Activated CD8-positive, alpha-beta memory T cell treated with anti-CD3 and anti-CD28 coated beads, Interleukin-2, amount 10 ng/mL, durations not matched to agents 7 days and 5 days (primary cell): ENCODE measurements at places on chromosomes 6 and 20. TPM values are rescaled to one million over a fixed set of nuclear protein-coding genes. Genes with fewer than 3 reads are reported as not detected.

The SIRPD gene
- total RNA-seq = not detected

The DYNLRB1 gene
- total RNA-seq = 93.6 TPM

The DEFB124 gene
- total RNA-seq = not detected

The NCOA7 gene
- total RNA-seq = 46.9 TPM

The OTOR gene
- not detected for total RNA-seq

The TSPO2 gene
- total RNA-seq = not detected

The MMP24 gene
- not detected for total RNA-seq

The CD24 gene
- 0.23 TPM for total RNA-seq

The UNC5CL gene
- 2.5 TPM for total RNA-seq

The LHFPL5 gene
- not detected for total RNA-seq

The ZNF512B gene
- 18.2 TPM for total RNA-seq

The RSPH9 gene
- total RNA-seq = not detected

The LAMA5 gene
- total RNA-seq = 0.99 TPM

The WFDC12 gene
- total RNA-seq = not detected

The PSORS1C2 gene
- not detected for total RNA-seq

The GHRH gene
- total RNA-seq = not detected

The BPIFB1 gene
- total RNA-seq = not detected

The TDP2 gene
- 40.5 TPM for total RNA-seq

The FERMT1 gene
- total RNA-seq = 0.47 TPM

The TMEM200A gene
- 5.0 TPM for total RNA-seq

The PRL gene
- not detected for total RNA-seq

The FAM83C gene
- total RNA-seq = not detected

The BNIP5 gene
- total RNA-seq = not detected

The ZKSCAN8 gene
- 21.8 TPM for total RNA-seq

The HAO1 gene
- total RNA-seq = not detected

The NOL4L gene
- total RNA-seq = 15.2 TPM

The HLA-DQB2 gene
- 4.2 TPM for total RNA-seq

The TCP11 gene
- total RNA-seq = not detected

The EHMT2 gene
- total RNA-seq = 78.7 TPM
